ENCODE measurements at places on chromosomes 11 and 22. TPM values are rescaled to one million over a fixed set of nuclear protein-coding genes. Genes with fewer than 3 reads are reported as not detected.

Gene RASSF10
- 2.0 TPM for total RNA-seq

GRCh38 chr11:92123540-92123939 is 101.1 kb upstream of the FAT3 start:
- H3K27me3 ChIP-seq, result no peaks in the 10 kb centered on the region
- peaks cover 33% of the 10 kb centered on the region for H3K4me1 ChIP-seq
- no peak overlapping the region for H3K4me3 ChIP-seq
- DNase-seq, result peak; percentile 93
- H3K36me3 ChIP-seq, result no peaks in the 10 kb centered on the region

Gene TRIM49
- total RNA-seq, result 0.24 TPM

Gene NELL1
- total RNA-seq, result not detected

Gene RANBP1
- 164 TPM for total RNA-seq

Gene MTNR1B
- not detected for total RNA-seq

- no peak overlapping the region for H3K27ac ChIP-seq
- DNase-seq, result no peak
- H3K36me3 ChIP-seq, result no peaks in the 10 kb centered on the region
- H3K4me3 ChIP-seq, result no peak overlapping the region
- no peaks in the 10 kb centered on the region for H3K27me3 ChIP-seq
Measured at GRCh38 chr11:1825039-1825740, 9.6 kb upstream of the SYT8 start.

DNA sequence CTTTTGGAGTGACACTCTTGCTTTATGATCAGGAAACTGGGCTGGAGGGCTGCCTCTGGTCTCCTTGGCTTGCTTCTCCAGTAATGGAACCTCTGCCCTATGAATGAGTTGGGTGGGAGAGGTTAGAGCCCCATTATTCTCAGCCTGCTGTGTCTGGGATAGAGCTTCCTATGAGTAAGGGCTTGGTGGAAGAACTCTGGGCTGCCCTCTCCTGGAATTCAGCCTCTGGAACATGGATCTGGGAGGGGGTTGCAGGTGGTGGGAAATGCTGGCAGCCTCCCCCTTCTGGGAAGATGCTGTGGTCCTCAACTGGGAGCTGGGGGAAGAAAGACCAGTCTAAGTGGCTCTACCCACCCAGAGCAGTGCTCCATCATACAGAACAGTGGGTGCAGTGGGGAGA is 81.8 kb upstream of the SYN3 start:
- no peaks in the 10 kb centered on the region for H3K27me3 ChIP-seq
- no peak for DNase-seq
- H3K27ac ChIP-seq, result no peak overlapping the region
- no peaks in the 10 kb centered on the region for H3K4me1 ChIP-seq
- no peak overlapping the region for H3K4me3 ChIP-seq
- H3K36me3 ChIP-seq, result no peaks in the 10 kb centered on the region

Gene PRR33
- total RNA-seq, result not detected

- H3K27me3 ChIP-seq, result no peaks in the 10 kb centered on the region
- DNase-seq, result no peak
- peaks cover 2% of the 10 kb centered on the region for H3K36me3 ChIP-seq
Measured at GRCh38 chr22:42960531-42961399, 54.2 kb downstream of the PACSIN2 start.

Gene TRIM49D1
- 0.34 TPM for total RNA-seq

DNA sequence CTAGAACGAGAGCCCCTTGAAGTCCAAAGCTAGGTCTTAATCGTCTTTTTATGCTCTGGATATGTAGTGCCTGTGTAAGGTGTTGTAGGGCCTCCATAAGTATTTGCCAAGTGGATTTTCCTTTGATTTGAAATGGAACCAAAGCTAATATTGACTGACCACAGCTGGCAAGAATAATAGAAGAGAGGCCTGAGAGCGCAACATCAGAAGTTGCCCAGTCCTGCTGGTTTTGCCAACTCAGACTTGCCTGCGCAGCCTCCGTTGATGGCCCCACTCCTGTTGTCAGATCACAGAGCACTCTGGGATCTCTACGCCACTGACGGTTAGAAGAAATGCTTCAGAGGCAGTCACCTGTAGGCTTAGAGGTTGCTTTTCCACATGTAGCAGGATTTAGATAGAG is 251.2 kb downstream of the TENM4 start:
- H3K27ac ChIP-seq, result no peak overlapping the region
- no peak overlapping the region for H3K4me3 ChIP-seq
- no peaks in the 10 kb centered on the region for H3K36me3 ChIP-seq
- no peak for DNase-seq

GRCh38 chr22:48520884-48521588 is 1306.6 kb downstream of the BRD1 start:
- no peak overlapping the region for H3K27ac ChIP-seq
- no peaks in the 10 kb centered on the region for H3K36me3 ChIP-seq
- peak; percentile 10 for DNase-seq
- H3K4me1 ChIP-seq, result no peaks in the 10 kb centered on the region
- no peak overlapping the region for H3K4me3 ChIP-seq

GRCh38 chr11:97961431-97961830 is 1059.3 kb upstream of the CNTN5 start:
- no peaks in the 10 kb centered on the region for H3K36me3 ChIP-seq
- H3K27me3 ChIP-seq, result no peaks in the 10 kb centered on the region
- no peak overlapping the region for H3K27ac ChIP-seq
- peaks cover 24% of the 10 kb centered on the region for H3K4me1 ChIP-seq
- no peak overlapping the region for H3K4me3 ChIP-seq

DNA sequence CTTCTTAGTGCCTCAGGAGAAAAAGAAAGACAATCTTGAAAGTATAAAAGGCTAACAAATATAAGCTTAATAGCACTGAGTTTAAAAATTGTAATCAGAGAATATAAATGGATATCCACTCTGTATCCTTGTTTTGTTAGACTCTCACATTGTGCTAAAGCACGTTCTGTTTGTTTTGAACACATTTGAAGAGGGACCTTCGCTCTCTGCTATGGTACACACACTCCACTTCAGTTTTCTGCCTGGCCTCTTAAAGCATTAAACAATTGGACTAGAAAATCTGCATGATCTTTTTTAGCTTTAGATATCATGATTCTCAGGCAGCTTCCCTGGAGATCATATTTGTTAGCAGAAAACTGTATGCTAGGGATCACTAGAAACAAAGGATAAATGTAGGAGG is 40.3 kb upstream of the PGR start:
- DNase-seq, result no peak
- no peaks in the 10 kb centered on the region for H3K36me3 ChIP-seq
- no peaks in the 10 kb centered on the region for H3K27me3 ChIP-seq

GRCh38 chr11:133985981-133986944 is 29.5 kb upstream of the IGSF9B start:
- H3K36me3 ChIP-seq, result no peaks in the 10 kb centered on the region
- H3K27me3 ChIP-seq, result no peaks in the 10 kb centered on the region
- H3K4me3 ChIP-seq, result no peak overlapping the region
- H3K27ac ChIP-seq, result no peak overlapping the region

DNA sequence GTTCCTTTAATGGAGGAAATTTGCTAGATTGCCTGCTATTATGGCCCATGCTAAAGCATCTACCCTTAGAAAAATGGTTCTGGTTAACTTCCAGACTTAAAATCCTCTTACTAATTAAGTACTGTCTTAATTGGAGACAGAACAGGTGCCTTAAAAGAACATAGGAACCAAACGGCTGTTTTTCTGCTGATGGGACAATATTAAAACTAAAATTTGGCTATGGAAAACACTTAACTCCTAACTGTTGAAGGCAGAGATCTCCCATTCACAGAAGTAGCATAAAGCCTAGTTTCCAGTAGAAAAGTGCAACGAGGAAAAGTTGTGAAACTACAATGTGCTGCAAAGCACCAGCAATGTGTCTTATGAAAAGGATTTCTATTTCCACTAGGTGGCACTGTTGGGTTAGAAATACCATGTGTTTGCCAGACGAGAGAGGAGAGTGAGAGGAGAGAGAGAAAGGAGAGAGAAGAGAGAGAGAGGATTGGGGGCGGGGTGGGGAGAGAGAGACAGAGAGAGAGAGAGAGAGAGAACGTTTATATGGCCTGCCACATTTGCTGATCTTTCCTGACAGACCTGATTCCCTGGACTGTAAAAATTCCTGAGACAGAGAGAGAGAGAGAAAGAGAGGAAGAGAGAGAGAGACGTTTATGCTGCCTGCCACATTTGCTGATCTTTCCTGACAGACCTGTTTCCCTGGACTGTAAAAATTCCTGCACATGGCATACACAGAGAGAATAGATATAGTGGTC is 51.5 kb downstream of the FAM181B start:
- H3K4me1 ChIP-seq, result no peaks in the 10 kb centered on the region
- no peak overlapping the region for H3K4me3 ChIP-seq
- no peaks in the 10 kb centered on the region for H3K36me3 ChIP-seq
- peak; percentile 54 for DNase-seq

GRCh38 chr11:6315811-6316425 is 4.4 kb downstream of the CAVIN3 start:
- H3K4me3 ChIP-seq, result no peak overlapping the region
- DNase-seq, result peak; percentile 30
- peaks cover 20% of the 10 kb centered on the region for H3K4me1 ChIP-seq
- no peaks in the 10 kb centered on the region for H3K27me3 ChIP-seq
- no peak overlapping the region for H3K27ac ChIP-seq
- H3K36me3 ChIP-seq, result peaks cover 5% of the 10 kb centered on the region

DNA sequence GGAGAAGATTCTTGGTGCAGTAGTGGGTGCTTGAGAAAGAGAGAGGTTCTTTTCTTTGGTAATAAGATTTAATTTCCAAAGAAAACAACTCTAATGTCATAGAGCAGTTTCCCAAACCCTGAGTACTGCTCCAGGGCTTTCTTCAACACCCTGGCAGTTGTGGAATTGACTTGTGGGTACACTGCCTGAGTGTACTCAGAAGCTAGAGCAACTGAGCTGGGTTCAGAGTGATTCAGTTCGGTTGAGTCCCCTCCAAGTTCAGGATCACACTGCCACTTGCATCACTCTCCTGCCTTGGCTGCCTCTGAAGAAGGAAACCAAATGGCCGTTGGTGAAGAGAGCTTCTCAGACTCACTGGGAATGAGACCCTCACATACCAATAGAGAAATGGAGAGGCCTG is 5.3 kb downstream of the DMC1 start:
- DNase-seq, result no peak
- no peaks in the 10 kb centered on the region for H3K27me3 ChIP-seq
- H3K27ac ChIP-seq, result no peak overlapping the region
- peaks cover under 1% of the 10 kb centered on the region for H3K4me1 ChIP-seq
- no peak overlapping the region for H3K4me3 ChIP-seq
- no peaks in the 10 kb centered on the region for H3K36me3 ChIP-seq

DNA sequence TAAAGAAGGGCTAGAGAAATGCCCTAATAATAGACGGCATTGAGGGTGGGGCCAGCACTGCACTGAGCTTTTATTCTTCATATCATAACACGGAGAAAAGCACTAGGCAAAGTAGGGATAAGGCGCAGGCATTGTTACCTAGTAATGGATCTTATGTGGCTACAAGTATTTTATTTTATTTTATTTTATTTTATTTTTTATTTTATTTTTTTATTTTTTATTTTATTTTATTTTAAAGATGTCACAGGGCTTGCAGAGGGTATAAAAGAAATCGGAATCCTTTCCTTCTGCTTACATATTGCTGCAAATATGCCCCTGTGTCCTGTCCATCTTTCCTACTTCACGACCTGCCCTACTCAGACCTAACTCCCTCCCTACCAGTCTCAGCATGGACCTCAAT is 452.0 kb upstream of the KIRREL3 start:
- H3K4me1 ChIP-seq, result no peaks in the 10 kb centered on the region
- no peak overlapping the region for H3K27ac ChIP-seq
- no peaks in the 10 kb centered on the region for H3K36me3 ChIP-seq
- H3K4me3 ChIP-seq, result no peak overlapping the region
- H3K27me3 ChIP-seq, result no peaks in the 10 kb centered on the region
- no peak for DNase-seq

DNA sequence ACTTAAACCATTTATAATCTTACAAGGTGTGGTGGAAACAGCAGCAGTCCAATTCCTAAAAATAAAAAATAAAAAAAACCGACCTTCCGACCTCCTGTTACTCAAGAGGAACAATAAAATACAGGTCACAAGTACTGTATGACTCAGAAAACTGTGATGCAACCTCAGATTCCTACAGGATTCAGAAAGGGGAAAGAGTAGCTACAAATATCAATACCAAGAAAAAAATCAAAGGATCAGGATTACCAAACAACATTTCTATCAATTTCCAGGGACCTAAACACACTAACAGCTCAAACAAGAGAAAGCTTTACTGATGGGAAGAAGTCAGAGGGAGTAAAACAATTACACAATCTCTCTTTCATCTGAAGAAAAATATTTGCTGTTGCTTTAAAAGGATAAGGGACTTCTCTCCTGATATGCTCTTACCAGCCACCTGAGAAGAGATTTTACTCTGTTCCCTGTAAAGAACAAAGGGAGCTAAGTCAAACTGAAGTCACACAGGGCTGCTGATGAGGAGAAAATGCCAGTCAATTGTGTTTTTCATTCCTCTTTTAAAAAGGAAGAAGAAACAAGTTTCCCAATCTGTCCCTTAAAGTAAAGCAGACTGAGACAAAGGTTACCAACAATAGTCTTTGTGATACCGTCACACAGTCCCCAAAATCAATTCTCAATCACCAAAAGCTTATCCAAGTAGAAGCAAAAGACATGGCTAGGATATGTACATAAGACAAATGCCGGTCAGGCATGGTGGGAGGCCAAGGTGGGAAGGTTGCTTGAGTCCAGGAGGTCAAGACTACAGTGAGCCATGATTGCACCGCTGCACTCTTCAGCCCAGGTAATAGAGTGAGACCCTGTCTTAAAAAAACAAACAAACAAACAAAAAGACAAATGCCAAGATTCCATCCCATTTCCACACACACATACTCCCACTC is 39.3 kb downstream of the AMBRA1 start:
- H3K27ac ChIP-seq, result peak overlapping the region; percentile 54
- peaks cover 27% of the 10 kb centered on the region for H3K4me1 ChIP-seq
- H3K36me3 ChIP-seq, result no peaks in the 10 kb centered on the region
- H3K27me3 ChIP-seq, result no peaks in the 10 kb centered on the region
- peak; percentile 81 for DNase-seq
- no peak overlapping the region for H3K4me3 ChIP-seq

Gene VPREB3
- 0.50 TPM for total RNA-seq

- peak overlapping the region; percentile 99 for H3K27ac ChIP-seq
- no peak overlapping the region for H3K4me3 ChIP-seq
- no peaks in the 10 kb centered on the region for H3K27me3 ChIP-seq
- H3K4me1 ChIP-seq, result peaks cover 63% of the 10 kb centered on the region
- peaks cover 3% of the 10 kb centered on the region for H3K36me3 ChIP-seq
Measured at GRCh38 chr11:111734101-111734953, 31.9 kb downstream of the PPP2R1B start.

GRCh38 chr11:68775951-68776388 is 24.6 kb upstream of the TESMIN start:
- H3K4me3 ChIP-seq, result no peak overlapping the region
- H3K27ac ChIP-seq, result no peak overlapping the region
- no peaks in the 10 kb centered on the region for H3K36me3 ChIP-seq
- peaks cover 4% of the 10 kb centered on the region for H3K27me3 ChIP-seq

- no peak overlapping the region for H3K27ac ChIP-seq
- no peaks in the 10 kb centered on the region for H3K36me3 ChIP-seq
- H3K4me3 ChIP-seq, result no peak overlapping the region
- DNase-seq, result no peak
Measured at GRCh38 chr11:60389279-60389910, 6.9 kb upstream of the MS4A14 start.

DNA sequence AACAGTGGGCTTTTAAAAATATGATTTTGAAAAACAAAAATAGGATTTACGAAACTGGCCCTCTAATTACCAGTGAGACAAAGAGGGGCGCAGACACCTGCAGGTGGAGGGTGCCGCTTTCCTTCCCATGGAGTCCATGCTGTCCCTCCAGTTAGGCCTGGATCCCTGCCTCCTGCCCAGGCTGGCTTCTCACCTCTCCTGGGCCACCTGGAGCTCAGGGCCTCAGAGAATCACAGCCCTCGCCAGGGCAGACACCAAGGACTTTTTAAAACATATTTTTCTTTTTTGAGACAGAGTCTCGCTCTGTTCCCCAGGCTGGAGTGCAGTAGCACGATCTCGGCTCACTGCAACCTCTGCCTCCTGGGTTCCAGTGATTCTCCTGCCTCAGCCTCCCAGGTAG is 1437.2 kb downstream of the TBC1D22A start:
- no peak for DNase-seq
- no peak overlapping the region for H3K4me3 ChIP-seq
- H3K4me1 ChIP-seq, result no peaks in the 10 kb centered on the region
